ENCODE measurements at places on chromosomes 2 and 18.

GRCh38 chr2:132654968-132655367 is 15.0 kb downstream of the LYPD1 start:
- no peak for DNase-seq

DNA sequence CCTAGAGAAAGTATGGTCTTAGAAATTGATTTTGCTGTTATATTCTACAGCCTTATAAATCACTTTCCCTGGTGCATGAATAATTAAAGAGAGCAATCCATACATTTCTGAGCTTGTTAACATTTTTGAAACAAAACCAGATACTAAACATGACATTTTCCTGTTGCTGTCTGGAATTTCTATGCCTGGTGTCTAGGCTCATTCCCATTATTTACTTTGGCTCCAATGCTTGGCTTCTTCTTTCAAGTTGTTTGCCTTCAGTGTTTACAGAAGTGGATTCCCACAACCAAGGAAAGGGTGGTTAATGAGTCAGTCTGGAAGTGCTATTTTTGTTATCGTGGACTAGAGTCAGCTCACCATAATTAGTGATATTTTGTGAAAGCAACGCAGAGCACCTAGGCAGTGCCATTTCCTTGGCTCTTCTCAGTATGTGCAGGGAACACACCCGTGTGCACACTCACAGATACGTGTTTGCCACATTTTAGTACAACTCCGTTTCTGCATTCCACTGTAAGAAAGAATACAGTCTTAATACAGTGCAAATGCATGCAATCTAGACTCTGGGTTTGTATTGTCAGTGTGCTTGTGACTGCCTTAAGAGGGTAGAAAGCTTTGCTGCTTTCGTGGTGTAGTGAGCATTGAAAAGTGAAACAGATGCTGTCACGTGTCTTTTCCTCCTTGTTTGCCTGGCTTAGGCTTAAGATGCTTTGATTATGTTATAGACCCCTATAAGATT is 185.0 kb upstream of the RASGRP3 start:
- DNase-seq = peak; percentile 89

GRCh38 chr2:98759338-98759737 is 28.4 kb upstream of the MGAT4A start:
- DNase-seq = no peak

GRCh38 chr2:220353897-220354296 is 726.5 kb downstream of the SLC4A3 start:
- DNase-seq = no peak

DNA sequence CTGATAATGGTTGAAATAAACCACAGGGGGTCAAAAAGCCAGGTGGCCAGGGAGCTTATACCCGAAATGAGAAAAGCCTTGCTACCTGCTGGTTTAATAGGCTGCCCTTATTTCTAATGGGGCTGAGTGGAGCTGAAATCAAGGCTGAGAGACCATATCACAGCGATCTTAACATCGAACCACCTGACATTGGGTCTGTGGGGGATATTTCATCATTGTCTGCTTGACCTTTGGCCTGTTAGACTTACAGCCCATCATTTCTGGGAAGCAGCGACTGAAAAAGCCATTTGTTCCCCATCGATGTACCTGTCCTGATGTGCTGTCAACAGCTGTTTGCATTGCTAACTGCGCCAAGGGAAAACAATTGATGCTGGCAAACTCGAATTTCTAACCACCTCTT is 199.7 kb upstream of the SLC14A2 start:
- DNase-seq = no peak

- no peak for DNase-seq
Observed at GRCh38 chr2:43052204-43052943, 174.0 kb downstream of the ZFP36L2 start.

- DNase-seq = no peak
Observed at GRCh38 chr2:131394147-131394931, 30.4 kb upstream of the RAB6D start.

- DNase-seq = peak; percentile 6
Observed at GRCh38 chr2:96907115-96908041, 37.5 kb upstream of the SEMA4C start.

- peak; percentile 81 for DNase-seq
Observed at GRCh38 chr2:130824492-130825061, 12.1 kb upstream of the ARHGEF4 start.

All from fibroblast of skin of left quadriceps (primary cell).